H1 (cell line): ENCODE measurements at places on chromosomes 12 and 14. TPM values are rescaled to one million over a fixed set of nuclear protein-coding genes. Genes with fewer than 3 reads are reported as not detected.

BCDIN3D gene
- polyA plus RNA-seq = 1.6 TPM in 2 replicates

LBHD2 gene
- 0.16 TPM in 1 of 2 replicates, not detected in the other for polyA plus RNA-seq

DNA sequence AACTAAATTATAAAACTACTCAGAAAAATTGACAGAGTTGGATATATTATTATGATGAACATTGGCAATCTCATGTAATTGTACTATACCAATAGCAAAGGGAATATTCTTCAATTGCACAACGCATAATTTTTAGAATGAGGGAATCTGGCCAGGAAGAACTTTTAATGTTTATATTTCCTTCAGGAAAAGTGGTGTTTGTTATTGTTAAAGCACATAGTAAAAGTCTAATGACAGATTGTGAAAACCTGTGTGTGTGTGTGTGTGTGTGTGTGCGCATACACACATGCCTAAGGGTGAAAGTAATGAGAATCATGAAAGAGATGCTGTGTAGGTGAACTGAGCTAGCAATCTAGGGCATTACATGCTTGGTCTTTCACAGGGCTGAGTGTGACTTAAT, 877.7 kb downstream of the SLC6A15 start:
- DNase-seq = no peak

DNA sequence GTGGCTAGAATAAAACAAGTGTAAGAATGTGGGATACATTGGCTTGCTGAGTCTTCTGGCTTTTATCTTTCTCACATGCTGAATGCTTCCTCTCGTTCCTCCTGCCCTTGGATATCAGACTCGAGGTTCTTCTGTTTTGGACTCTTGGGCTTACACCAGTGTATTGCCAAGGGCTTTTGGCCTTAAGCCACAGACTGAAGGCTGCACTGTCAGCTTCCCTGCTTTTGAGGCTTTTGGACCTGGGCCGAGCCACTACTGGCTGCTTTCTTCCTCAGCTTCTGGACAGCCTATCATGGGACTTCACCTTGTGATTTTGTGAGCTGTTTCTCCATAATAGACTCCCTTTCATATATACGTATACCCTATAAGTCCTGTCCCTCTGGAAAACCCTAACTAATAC, 300.9 kb upstream of the STXBP6 start:
- DNase-seq = no peak

DLK1 gene
- polyA plus RNA-seq = 2.4 and 7.1 TPM in 2 replicates

DNA sequence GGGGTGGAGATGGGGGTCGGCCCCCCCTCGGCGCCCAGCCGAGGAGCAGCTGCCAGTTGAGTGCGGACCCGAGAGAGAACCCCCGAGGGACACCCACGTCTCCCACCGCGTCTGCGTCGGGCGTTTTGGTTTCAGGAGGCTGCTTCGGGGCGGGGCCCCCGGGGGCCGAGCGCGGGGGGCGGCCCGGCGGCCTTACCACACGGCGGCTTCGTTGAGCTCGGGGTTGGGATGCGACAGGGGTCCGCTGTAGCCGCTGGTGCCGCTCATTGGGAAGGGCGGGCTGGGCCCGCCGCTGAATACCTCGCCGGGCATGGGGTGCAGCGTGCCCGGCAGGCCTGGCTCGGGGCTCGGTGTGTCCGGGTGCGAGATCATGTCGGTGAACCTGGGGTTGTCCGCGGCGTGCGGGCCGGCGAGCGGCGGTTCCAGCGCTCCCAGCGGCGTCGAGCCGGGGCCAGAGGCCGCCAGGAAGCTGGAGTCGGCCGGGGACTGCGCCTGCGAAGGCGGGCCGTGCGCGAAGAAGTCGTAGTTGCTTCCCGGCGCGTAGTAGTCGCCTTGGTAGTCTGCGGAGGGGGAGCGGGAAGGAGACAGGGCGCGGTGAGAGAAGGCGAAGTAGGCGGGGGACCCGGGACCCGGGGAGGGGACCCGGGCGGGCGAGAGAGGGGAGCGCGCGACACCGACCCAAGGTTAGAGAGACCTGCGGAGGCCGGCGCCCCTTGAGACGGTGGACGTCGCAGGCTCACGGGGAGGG, 8.5 kb downstream of the LHX5 start:
- DNase-seq = peak; percentile 75
